Cerebellar nuclear complex (tissue), 1 donor: ENCODE measurements at places on chromosomes 3 and 15.

- no peak for DNase-seq
Measured at GRCh38 chr3:113404637-113405036, 36.7 kb downstream of the CFAP44 start.

- DNase-seq: no peak
Measured at GRCh38 chr3:151305060-151305774, 11.4 kb downstream of the GPR87 start.

DNA sequence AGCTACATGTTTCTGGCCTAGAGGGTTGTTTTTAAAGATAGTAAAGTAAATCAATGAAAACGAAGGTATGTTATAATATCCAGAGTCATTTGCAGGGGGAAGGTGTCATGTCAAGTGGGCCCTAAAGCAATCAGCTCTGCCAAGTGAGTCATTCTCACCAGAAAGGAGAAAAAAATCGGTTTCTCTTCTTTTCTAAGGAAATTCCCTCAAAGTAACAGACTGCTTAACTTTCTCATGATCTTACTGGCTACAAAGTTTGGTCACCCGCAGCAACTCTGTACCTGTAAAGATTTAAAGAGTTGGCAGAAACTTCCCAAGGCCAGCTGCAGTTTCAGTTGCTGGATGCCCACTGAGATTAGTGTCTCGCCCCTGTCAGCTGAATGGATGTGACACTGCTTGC is 5.5 kb upstream of the FSIP1 start:
- DNase-seq: no peak

- DNase-seq: no peak
Measured at GRCh38 chr15:69540622-69541021, 88.0 kb downstream of the RPLP1 start.

DNA sequence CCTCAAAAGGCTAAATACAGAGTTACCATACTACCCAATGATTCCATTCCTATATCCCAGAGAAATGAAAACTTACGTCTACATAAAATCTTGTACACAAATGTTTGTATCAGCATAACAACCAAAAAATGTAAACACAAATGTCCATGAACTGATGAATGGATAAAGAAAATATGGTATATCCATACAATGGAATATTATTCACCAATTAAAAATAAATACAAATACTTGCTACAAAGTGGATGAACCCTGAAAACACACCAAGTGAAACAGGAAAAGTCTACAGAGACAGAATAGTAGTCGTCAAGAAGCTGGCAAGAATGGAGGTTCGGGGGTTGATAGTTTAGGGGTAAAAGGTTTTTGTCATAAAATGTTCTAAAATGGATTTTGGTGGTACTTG is 54.0 kb upstream of the ANKRD28 start:
- DNase-seq: no peak

DNA sequence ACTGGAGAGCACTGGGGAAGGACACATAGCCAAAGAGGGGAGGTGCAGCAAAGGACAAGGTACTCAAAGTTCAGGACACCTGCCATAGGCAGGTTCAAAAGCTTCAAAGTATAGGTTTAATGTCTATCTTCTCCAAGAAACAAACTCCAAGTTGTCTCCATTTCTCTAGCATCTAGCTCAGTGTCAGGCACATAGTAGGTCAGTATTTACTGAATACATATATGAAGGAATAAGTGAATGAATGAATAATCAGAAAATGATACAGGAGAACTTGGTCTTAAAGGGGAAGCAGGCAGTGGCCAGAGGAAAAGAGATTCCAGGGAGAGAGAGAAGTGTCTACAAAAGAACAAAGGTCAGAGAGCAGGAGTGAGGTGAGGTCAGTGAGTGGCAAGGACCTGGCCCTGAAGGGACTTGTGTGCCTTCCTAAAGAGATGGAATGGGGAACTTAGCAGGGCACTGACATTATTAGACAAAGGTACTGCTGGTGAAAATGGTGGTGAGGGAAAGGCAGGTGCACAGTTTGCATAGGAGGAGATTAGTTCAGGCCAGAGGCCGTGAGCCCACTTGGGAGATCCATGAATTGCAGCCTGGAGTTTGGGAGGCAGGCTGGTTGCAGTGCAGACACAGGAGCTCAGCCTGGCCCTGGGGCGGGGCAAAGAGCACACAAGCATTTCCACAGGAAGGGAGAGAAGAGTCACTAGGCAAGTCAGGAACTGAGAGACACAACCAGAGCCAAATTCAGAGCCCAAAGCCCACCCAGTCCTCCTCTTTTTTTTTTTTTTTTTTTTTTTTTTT is 21.4 kb downstream of the TBC1D2B start:
- DNase-seq: no peak
